ENCODE measurements at places on chromosomes 5 and 9. TPM values are rescaled to one million over a fixed set of nuclear protein-coding genes. Genes with fewer than 3 reads are reported as not detected.
A peak's percentile ranks its signal among the peaks of the same experiment; 100 is the strongest.

Gene PTCD2
- polyA plus RNA-seq, result 11.1 TPM

Gene BTNL8
- polyA plus RNA-seq, result not detected

Gene ADAMTSL2
- polyA plus RNA-seq, result not detected

Gene KCNT1
- polyA plus RNA-seq, result not detected

Gene DAB2
- 533 TPM for polyA plus RNA-seq

Gene FOXD4L5
- polyA plus RNA-seq, result not detected

Gene EXD3
- polyA plus RNA-seq, result 10.1 TPM

Gene PKD2L2
- polyA plus RNA-seq, result not detected

Gene ZNF454
- polyA plus RNA-seq, result 1.3 TPM

DNA sequence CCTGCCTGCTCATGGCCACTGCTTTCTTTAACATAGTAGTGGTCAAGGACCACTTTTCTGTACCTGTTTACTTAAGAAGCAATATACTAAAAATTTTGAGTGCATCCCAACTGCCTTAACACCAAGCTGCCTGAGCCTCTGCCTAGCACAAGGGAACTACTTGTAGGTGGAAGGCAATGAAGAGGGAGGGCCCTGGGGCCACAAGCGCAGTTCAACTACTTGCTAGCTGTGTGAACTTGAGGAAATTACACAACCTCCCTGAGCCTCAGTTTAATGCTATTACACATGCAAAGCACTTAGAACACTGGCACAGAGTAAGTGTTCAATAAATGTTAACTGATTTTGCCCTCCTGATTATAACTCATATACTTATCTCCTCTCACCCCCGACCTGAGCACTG is 6.3 kb downstream of the ARL15 start:
- DNase-seq, result no peak

- no peak for DNase-seq
Observed at GRCh38 chr5:88551724-88552345, 283.2 kb upstream of the TMEM161B start.

GRCh38 chr5:97906135-97906534 is 723.1 kb upstream of the RIOK2 start:
- no peak for DNase-seq

GRCh38 chr9:133657120-133657661 is 21.0 kb downstream of the DBH start:
- DNase-seq, result peak; percentile 30

GRCh38 chr5:31362529-31362900 is 169.0 kb downstream of the CDH6 start:
- DNase-seq, result peak; percentile 68

DNA sequence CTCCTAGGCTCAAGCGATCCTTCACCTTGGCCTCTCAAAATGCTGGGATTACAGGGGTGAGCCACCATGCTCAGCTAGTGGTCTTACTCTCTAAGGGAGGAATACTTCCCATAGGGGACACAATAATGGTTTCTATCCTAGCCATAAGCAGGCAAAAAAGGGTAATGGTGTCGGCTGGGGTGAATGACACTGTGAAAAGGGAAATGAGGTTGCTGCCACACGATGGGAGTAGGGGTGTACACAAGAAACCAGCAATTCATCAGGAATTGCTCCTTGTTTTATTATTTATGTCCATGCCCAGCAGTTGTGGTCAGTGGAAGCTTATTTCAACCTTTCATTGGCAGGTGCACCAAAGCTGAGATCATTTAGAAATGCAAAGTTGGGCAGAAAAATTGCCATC is 70.3 kb upstream of the ZFR start:
- DNase-seq, result no peak

- DNase-seq, result peak; percentile 85
Observed at GRCh38 chr9:90961375-90961774, 159.8 kb downstream of the SYK start.

- peak; percentile 53 for DNase-seq
Observed at GRCh38 chr9:93673021-93673838, 96.8 kb downstream of the PHF2 start.

DNA sequence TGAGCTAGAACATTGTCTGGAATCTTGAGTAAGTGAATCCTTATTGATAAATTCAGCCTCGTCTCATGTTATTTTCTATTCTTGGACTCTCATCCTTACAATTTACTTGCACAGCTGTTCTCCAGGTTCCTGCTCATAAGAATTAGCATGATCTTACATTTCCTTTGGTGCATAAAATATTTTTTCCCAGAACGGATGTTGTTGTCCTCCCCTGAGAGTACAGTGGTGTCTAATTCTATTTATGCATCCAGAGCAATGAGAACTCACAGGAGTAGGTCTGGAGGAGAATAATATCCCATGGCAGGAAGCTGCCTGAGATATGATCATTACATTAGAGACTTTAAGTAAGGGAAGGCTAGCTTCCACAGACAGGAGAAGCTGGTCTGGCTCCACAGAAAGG is 178.4 kb upstream of the MAST4 start:
- no peak for DNase-seq

DNA sequence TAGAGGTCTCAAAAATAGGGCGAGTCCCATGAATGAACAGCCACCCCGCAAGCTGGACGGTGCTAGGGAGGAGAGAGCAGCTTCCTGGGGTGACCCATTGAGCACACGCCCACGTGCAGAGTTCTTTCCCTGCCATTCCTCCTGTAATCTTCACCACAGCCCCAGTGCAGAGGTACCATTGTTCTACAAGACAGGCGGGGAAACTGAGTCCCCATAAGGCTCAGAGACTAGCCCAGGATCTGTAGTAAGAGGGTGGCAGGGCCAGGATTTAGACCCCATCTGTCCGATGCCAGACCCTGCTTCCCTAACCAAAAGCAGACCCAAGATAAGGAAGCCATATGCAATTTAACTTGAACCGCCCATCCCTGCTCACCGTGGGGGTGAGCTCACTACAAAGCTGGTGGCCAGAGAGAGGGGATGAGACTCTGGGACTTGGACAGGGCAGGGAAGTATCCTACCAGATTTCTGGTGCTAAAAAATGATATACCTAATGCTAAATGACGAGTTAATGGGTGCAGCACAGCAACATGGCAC is 36.7 kb upstream of the ORM1 start:
- no peak for DNase-seq

- DNase-seq, result no peak
Observed at GRCh38 chr9:129209580-129209979, 31.5 kb upstream of the IER5L start.

DNA sequence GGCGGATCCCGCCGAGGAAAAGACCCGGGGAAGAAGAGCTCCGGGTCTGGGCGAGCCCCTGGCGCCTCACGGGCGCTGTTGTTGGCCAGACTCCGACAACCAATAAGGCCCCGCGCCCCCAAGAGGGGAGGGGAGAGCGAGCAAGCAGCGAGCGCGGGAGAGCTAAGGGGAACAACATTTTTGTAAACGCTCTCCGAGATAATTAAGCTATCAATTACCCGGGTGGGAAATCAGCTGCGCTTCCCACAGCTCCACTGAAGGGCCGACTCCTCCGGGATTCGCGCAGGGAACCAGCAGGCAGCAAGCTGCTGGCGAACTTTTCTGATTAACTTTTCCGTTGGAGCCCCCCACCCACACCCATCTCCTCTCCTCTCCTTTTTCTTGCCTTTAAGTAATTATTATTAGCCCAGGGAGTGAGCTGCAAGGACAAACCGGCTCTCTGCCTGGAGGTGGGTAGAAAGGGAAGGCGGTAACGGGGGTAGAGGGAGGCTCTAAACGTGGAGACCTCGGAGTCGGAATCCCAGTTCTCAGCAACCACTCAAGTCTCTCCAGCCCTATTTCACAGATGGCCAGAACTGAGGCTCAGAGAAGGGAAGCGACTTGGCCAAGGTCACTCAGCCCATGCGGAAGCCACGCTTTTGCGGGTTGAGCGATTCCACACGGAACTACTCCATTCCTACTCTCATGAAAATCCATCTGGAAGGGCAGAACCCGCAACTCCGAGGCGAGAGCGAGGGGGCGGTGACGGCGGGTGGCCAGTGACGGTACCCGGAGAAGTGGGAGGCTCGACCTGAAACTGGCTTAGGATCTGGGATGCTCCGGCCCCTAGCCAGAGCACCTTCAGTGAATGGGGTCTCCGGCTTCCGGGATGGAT is 1.3 kb downstream of the ASTN2 start:
- no peak for DNase-seq

- DNase-seq, result no peak
Observed at GRCh38 chr9:29200650-29201049, 1627.4 kb upstream of the C9orf72 start.

GRCh38 chr9:23621924-23622323 is 204.1 kb downstream of the ELAVL2 start:
- DNase-seq, result no peak

- no peak for DNase-seq
Observed at GRCh38 chr9:134965411-134965810, 47.7 kb upstream of the FCN1 start.

DNA sequence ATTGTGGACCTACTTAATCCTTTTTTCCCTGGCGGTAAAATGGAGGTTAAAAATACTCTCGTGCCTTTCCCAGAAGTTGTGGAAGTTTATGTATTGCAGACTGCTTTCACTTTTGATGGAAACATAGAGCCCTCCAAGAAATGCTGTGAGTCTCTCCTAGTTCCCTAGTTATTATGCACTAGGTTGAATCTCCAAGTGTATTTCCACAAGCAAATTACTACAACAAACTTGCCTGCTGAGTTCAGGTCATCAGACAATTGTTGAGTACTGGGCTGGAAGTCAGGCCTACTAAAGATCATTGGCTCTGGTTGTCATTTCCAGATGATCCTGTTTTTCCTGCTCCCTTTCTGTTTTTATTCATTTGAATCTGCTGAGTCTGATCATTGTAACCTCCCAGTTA is 104.1 kb downstream of the CD180 start:
- DNase-seq, result no peak

DNA sequence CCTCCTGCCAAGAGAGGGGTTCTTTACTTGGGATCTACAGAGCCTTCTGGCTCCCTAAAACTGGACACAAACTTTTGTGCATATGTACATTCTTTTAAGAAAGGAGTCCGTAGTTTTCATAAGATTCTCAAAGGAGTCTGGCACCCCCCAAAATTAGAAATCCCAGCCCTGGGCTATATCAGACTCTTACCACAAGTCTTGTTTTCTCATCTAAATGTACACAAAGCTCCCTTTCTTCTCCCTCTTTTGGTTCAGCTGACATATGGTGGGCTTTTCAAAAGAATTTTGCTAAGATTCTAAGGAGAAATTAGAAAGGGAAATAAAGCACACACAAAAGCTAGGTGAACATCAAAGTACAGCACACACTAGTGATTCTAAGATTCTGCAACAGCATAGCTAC is 114.4 kb downstream of the ENC1 start:
- DNase-seq, result no peak

GRCh38 chr5:117657541-117657940 is 1082.9 kb upstream of the SEMA6A start:
- DNase-seq, result no peak

DNA sequence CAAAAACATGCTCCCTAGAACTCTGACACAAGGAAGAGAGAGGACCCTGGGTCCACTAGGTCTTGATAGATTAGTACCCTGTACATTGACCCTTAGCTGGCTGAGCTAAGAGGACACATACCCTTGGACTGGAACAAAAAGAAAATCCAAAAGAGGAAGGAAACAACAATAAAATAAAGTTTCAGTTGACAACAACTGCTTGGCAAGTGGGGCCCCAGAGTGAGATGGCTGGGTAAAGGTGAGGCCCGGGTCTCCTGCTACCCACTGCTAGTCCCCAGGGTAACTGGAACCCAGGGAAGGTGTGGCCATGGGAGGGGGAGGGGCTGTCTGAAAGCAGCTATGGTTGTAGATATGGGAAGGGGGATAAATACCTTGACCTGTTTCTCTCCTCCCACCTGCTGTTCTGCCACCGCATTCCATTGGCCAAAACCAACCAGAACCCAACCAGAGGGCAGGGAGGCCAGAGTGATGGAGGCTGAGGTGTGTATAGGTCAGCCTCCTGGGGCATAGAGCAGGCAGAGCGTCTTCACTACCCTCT is 11.7 kb downstream of the TAL2 start:
- DNase-seq, result no peak

DNA sequence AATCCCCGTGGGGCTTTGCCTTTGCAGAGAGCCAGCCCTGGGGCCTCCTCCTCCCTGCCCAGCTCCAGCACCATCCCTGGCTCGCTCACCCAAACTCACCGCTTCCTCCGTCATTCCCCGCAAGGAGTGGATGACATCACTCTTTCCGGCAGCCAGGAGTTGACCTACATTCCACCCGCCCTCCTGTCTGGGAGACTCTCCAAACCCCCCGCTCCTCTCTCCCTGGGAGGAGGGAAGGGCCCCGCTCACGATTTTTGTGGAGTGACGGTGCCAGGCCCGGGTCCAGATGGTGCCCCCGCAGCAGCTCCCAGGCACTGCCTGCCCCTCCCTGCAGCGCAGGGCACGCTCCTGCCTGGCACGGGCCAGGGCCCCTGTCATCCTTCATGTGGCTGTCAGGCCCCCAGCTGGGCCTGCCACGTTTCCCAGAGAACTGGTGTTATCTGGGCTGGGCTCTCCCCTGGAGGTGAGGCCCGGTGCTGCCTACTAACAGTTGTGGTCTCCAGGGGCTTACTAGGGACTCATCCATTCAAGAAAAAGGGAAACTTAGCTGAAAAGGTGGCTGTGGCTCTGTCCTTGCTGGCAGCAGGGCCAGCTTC is 52.3 kb downstream of the NTNG2 start:
- peak; percentile 95 for DNase-seq

GRCh38 chr5:164435576-164435975 is 930.2 kb downstream of the MAT2B start:
- DNase-seq, result no peak

- peak; percentile 90 for DNase-seq
Observed at GRCh38 chr9:110919609-110920008, 118.7 kb downstream of the LPAR1 start.

- no peak for DNase-seq
Observed at GRCh38 chr9:34555002-34555348, 32.2 kb upstream of the ENHO start.

- DNase-seq, result peak; percentile 92
Observed at GRCh38 chr5:111984044-111984443, 227.1 kb upstream of the NREP start.

Measured in GM23248 (cell line).